ENCODE measurements at places on chromosomes 7 and 10. TPM values are rescaled to one million over a fixed set of nuclear protein-coding genes. Genes with fewer than 3 reads are reported as not detected.

Gene HOXA4
- total RNA-seq, result not detected

Gene LLCFC1
- not detected for total RNA-seq

Gene SLC13A1
- not detected for total RNA-seq

Gene GRID2IP
- total RNA-seq, result 0.25 TPM

Gene FGFR2
- total RNA-seq, result 0.22 TPM

Gene OPN4
- total RNA-seq, result not detected

Gene SLIT1
- total RNA-seq, result 0.35 TPM

Gene VWC2
- total RNA-seq, result not detected
